Stimulated activated CD8-positive, alpha-beta memory T cell treated with anti-CD3 and anti-CD28 coated beads, Interleukin-4, amount 100 ng/mL, for 1 hour (primary cell): ENCODE measurements at places on chromosomes 6 and 20.

- DNase-seq = no peak
Observed at GRCh38 chr20:25039697-25040437, 18.1 kb downstream of the ACSS1 start.

DNA sequence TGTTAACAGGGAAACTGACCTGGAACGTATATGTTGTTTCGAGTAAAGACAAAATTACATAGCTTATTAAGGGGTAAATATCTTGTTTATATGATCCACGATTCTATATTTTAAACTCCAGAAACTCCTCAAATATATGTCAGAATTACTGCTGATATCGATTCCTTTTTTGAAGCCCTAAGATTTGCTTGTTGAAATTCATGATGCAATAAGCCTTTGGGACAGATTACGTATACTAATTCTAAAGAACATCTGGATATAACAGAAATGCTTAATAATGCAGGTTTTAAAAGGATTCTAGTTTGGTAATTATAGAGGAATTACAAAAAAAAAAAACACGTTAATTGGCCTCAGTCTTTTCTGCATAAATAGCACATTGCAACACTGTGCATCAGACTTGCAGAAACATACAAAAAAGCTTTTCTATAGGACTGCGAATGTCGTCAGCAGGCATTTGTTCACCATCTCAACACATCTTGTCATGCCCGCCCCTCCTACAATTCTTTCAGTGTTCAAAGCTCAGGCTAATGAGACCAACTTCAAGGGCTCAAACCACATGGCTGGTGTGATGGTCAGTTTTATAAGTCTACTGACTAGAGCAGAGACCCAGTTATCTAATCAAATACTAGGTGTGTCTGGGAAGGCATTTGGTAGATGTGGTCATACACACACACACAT, 74.9 kb downstream of the AGPAT4 start:
- DNase-seq = no peak

GRCh38 chr6:24655215-24655614, 9.2 kb upstream of the KIAA0319 start:
- DNase-seq = no peak

DNA sequence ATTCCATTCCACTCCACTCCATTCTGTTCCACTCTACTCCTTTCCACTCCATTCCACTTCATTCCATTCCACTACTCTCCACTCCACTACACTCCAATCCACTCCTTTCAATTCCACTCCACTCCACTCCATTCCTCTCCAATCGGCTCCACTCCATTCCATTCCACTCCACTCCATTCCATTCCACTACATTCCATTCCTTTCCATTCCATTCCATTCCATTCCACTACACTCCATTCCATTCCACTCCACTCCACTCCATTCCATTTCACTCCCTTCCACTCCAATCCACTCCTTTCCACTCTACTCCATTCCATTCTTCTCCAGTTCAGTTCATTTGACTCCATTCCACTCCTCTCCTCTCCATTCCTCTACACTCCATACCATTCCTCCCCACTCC, 26.2 kb upstream of the DEFB125 start:
- no peak for DNase-seq

DNA sequence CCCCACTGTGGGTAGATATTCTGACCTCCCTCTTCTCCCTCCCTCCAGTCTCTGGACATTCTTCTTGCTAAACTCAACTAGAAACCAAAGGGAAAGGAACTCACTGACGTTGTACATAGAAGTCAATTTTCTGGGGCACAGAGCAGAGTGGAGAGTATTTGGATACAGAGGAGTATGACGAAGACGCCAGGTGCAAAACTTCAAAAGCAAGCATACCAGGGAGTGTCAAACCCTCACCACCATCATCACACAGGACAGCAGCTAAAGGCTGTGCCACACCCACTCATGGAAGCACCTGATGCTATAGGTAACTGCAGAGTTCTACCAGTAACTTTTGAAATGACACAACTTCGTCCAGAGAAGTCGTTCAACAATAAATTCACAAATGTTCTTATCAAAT, 64.8 kb downstream of the FYN start:
- no peak for DNase-seq

- DNase-seq = no peak
Observed at GRCh38 chr6:26199773-26200764, 112.8 kb downstream of the HFE start.

DNA sequence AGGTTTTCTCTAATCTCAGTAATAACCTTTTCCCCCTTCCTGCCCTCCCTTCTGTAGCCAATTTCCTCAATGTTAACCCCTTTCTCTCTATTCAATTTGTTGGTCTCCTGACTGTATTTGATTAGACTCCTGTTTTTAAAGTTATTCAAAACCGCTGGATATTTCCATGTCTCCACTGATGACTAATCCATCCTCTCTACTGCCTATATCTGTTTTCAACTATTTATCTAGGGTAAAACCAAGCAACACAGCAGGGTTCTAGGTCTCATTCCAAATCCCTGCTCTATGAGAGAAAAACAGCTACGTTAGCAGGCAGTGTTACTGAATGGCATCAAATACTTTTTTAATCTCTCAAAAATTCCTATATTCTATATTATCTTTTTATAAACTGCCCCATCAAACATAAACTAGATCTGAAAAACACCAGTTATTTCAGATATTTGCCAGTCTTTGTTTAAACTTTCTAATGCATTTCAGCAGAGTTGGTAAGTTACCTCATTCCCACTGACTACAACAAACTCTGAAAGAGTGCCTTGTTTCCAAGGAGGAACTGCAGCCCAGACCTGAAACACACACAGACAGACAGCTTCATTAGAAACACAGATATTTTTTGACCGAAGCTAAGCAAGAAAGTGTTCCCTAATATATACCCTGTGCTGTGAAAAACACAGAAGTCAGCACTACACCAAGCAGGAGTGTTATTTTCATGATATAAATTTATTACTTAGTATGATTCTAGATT, 8.2 kb downstream of the RTN4IP1 start:
- DNase-seq = no peak

- no peak for DNase-seq
Observed at GRCh38 chr6:6586671-6587526, 1.6 kb upstream of the LY86 start.

- DNase-seq = no peak
Observed at GRCh38 chr20:48630342-48631075, 197.3 kb downstream of the PREX1 start.
